ENCODE measurements at places on chromosomes 7 and 10.

DNA sequence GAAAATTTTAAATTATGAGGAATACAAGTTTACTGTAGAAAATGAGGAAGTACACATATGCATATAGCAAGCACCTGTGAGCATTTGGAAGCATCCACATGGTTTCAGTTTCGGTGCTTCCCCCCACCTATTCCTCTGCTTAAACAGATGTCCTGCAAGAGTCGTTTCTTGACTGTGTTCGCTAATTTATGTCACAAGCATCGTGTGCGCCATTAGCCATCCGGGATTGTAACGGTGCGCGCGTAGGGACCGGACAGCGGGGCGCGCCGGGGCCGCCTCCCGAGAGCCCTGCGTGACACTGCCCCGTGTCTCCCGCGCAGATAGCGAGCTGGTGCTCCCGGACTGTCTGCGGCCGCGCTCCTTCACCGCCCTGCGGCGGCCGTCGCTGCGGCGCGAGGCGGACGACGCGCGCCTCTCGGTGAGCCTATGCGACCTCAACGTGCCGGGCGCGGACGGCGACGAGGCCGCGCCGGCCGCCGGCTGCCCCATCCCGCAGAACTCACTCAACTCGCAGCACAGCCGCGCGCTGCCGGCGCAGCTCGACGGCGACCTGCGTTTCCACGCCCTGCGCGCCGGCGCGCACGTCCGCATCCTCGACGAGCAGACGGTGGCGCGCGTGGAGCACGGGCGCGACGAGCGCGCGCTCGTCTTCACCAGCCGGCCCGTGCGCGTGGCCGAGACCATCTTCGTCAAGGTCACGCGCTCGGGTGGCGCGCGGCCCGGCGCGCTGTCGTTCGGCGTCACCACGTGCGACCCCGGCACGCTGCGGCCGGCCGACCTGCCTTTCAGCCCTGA lies 90.9 kb downstream of the NEURL1 start:
- DNase-seq, result no peak

DNA sequence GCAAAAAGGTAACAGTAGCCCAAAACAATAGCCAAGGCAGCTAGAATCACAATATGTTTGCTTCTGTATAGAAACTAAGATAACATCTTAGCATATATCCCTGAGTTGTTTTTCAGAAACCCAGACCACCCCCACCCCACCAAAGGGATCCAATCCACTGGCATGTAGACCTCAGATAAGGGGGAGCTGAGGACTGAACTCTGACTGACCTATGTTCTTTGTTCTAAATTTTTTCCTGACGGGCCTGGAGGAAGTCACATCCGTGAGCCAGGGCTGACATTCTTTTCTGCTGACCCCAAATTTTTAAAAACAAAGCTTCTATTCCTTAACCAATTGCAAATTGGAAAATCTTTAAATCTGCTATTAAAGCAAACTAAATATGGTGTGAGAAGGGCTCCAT lies 493.9 kb upstream of the IGFBP3 start:
- DNase-seq, result no peak

GRCh38 chr7:27032839-27033238 lies 63.0 kb downstream of the HOXA1 start:
- no peak for DNase-seq

DNA sequence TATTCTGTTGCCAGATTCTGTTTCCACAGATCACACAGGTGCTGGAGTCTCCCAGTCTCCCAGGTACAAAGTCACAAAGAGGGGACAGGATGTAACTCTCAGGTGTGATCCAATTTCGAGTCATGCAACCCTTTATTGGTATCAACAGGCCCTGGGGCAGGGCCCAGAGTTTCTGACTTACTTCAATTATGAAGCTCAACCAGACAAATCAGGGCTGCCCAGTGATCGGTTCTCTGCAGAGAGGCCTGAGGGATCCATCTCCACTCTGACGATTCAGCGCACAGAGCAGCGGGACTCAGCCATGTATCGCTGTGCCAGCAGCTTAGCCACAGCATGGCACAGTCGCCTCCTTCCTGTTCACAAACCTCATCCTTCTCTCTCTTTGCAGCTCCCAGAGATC lies 237.5 kb upstream of the PRSS1 start:
- no peak for DNase-seq

DNA sequence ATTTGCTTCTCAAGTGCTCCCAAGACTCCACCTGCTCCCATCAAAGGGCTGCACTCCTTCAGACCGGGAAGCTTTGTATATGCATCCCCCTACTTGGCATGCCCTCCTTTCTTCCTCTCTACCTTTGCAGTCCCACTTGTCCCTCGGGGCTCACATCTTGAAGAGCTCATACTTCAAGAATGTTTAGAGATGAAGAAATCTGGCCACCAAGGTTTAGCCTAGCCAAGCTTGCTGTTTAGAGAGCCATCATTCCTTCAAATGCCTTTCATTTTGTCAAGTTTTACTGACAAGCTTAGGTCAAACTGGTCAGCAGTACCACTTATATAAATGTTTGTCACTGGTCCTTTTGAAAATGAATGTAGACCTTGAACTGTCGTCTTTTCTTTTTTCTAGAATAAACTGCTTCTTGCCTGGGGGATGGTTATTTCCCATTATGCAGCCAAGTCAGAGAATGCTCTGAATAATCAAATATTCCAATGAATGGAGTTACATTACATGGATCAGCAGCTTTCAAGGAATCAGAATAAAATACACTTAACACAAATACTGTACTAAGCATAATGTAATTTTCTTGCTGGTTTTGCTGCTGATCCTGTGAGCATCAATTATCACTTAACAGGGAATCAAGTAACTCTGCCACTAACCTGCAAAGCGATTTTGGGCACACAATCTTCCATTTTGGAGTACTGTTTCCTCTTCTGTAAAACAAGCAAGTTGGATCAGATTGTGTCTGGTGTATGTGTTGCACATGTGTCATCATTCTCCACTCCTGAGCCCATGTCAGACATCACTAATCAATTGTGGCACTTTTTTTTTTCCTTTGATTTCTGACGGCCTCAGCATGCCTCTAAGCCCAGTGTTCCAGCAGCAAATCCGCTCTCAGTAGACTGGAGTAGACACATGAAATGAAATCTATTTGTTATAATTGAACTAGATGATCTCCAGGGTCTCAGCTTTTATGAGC lies 357.9 kb downstream of the PTEN start:
- DNase-seq, result no peak

- DNase-seq, result no peak
Measured at GRCh38 chr10:79038841-79039201, 29.9 kb upstream of the ZMIZ1 start.

DNA sequence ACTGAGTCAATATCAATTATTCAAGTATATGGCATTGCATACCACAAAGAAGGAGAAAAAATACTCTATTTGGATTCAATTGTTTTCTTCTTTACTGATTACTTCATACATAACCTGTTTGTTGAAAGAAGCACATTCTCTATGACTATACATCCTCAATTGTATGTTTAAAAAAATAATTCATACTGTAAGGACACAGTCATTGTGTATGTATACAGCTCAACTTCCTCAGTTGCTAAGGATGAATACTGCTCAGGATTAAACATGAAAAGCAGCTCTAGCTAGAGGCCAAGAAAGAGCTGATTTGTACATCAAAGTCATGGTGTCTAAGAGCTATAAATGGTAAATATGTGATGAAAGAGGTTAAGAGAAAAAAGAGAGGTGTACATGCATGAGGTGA lies 15.8 kb upstream of the BPGM start:
- DNase-seq, result no peak

GRCh38 chr7:32318300-32319011 lies 171.7 kb downstream of the LSM5 start:
- DNase-seq, result no peak

DNA sequence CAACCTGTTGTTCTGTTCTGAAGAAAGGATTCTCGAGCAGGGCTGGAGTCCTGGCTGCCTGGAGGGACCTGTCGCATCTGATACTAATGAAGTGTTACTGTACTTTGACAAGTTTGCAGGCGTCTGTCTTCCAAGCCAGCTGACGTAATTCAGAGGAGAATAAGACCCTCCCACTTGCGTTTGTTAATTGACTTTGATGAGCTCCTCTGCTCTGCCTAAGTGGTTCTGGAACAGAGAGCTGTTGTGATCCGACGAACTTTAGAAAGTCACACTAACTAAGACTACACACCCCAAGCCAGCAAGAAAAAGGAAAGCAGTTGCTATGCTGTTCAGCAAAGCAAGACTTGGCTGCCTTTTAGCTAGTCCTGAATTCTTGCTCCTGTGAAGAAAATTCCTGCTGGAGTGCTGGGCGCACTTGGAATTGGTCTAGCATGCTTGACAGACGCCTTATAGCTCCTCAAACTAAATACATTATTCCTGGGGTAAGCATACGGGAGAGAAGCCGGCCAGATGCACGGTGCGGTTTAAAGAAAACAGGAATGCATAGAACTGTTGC lies 200.3 kb downstream of the CACNB2 start:
- no peak for DNase-seq

Measured in stimulated activated CD4-positive, alpha-beta T cell treated with anti-CD3 and anti-CD28 coated beads, Interleukin-1b, Interleukin-23, amount 100 ng/mL, for 1 hour (primary cell).